Hippocampal formation (tissue), 2 donors: ENCODE measurements at places on chromosomes 2 and 18.

DNA sequence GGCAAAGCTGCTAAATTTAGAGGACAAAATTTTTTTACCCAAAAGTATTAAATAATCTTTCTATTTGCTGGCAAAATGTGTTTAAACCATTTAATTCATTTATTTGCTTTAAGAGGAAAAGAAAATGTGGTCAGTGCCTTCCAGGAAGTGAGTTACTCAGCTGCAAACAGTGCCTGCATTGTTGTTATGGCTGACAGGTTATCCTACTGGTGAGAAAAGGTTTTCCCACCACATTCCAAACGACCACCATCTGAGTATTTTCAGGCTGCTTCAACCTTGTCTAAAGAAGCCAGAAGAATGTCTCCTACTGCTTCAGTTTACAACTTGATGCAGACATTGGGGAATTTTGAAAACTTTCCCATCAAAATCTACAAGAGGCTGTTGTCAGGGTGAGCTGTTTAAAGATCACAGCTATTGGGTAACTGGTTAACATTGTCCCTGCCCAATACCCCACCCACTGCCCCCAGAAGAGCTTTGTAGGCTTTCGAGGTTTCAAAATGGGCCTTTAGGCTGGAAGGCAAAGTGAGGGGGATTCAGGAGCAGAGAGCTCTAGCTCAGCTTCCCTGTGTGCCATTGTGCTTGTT lies 461.3 kb upstream of the FANCL start:
- no peak for DNase-seq

GRCh38 chr2:104870100-104870975 lies 16.4 kb downstream of the POU3F3 start:
- DNase-seq = no peak

GRCh38 chr2:25368660-25369059 lies 26.9 kb upstream of the DNMT3A start:
- DNase-seq = no peak

DNA sequence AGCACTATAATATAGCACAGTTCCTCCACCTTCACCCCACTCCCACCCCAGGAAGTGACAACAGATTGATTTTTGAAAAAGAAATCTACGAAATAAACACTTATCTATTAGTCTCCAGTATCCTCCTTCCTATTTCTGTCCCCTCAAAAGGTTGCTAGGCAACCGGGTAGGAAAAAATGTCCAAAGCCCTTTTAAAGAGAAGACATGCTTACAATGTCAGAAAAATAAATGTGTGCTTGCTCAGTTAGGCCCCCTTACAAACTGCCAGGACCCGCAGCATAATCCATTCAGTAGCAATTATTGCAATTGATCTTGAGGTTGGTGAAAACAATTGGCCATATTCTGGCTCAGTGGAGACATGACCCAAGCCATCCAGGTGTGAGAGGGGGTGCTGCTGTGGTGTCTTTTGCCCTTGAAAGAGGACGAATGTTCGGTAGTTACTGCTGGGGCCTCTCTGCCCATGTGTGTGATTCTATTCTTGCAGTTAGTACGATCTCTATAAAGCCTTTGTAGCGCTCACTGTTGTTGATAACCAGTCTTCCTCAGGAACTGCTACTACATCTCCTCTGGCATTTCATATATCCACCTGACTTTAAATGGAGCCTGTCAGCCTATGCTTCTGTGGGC lies 144.3 kb downstream of the MYO3B start:
- no peak for DNase-seq

- DNase-seq = no peak
These were observed 681 bp upstream of the ROCK2 start for GRCh38 chr2:11344956-11345677.

DNA sequence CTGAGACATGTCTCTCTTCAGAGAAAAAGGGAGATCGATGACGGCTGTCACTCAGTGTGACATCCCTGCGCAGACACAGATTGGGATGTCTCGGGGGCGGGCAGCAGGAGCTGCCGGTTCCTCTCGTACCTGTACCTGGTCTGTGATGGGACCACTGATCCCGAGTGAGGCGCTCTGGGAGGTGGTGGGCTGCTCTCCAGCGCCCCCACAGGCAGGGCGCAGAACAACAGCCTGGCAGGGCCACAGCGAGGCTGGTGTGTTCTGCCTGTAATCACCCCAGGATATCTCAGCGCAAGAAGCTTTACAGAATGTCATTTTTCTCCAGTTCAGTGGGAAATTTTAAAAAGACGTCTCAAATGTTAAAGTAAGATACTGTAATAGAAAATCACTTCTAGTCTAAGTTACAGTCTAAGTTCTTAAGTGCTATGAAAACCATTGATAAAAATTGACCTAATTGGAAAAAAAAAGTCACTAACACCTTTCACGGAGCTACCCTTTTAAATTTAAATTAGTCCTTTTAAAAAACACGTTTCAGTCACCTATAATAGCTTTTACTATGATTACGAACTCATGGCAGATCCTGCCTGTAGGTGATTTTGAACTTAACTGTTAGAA lies 189.8 kb downstream of the SNTG2 start:
- DNase-seq = no peak

- DNase-seq = no peak
These were observed 54.4 kb downstream of the SCN3A start for GRCh38 chr2:165149439-165149838.

DNA sequence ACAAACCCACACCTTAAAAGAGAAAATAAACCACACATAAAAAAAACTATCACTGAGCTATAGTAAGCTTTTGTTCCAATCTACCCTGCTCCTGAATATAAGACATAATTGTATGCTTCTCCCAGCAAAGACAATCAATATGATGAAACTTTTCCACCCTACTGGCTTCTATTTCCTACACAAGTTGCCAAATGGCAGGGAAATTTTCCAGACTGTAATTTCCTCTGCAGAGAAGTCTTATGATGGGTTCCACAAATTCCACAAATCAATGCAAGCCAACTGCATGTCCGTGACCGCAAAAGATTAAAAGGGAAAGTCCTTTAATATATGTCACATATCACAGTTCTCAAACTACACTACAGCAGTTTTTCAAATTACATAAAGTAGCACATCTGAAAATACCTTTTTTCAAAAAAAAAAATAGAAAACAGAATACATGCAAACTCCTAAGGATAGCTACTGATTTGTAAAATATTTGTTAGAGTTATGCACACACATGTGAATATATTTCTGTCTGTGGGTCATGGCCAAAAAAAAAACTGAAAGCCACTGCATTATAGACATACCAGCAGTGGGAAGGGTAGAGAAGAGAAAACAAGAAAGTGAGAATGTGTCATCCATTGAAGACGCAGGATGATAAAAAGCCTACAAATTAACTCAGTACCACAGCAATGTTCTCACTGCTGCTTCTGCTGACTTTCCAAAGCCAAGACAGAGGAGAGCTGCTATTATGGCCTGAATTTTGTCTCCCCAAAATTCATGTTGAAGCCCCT lies 61.4 kb downstream of the RPL31 start:
- DNase-seq = no peak

DNA sequence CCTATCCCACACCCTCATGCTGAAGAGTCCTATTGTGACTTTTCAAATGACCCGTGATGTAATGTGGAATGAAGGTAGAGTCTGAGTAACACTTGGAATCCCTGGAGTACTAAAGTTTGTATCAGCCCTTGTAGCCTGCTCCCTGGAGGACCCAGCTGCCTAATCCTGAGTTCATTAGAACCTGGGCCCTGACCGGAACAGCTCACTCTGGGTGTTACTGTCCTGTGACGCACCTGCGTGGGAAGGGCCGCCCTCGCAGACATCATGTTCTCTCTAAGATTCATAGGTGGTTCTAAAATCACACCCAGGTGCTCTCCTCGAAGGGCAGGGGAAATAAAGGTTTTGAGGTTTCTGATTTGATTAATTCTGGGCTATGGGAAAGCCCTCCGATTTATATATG lies 62.3 kb downstream of the NCK2 start:
- no peak for DNase-seq

DNA sequence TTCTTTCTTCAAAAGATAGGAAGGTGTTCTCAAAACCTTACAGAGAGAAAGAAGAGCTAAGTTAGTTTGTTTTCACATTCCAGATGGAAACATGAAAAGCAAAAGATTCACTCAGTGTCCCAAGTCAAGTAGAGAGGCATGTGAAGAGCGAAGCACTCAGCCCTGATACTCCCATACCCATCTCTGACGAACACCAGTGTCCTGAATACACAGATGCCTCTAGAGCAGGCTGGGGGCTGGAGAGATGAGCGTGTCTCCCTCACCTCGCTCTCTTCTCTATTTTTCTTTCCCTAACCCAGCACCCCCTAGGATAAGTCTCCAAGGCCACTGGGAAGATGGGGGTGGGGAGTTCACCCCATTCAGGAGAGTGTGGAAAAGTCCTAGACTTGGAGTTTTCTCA lies 227.8 kb downstream of the TMEM163 start:
- DNase-seq = no peak
